ENCODE measurements at places on chromosomes 6 and 20.

GRCh38 chr20:3172126-3172932 lies 1.0 kb downstream of the LZTS3 start:
- no peak for DNase-seq

GRCh38 chr6:35427435-35427834 lies 24.7 kb upstream of the FANCE start:
- no peak for DNase-seq

DNA sequence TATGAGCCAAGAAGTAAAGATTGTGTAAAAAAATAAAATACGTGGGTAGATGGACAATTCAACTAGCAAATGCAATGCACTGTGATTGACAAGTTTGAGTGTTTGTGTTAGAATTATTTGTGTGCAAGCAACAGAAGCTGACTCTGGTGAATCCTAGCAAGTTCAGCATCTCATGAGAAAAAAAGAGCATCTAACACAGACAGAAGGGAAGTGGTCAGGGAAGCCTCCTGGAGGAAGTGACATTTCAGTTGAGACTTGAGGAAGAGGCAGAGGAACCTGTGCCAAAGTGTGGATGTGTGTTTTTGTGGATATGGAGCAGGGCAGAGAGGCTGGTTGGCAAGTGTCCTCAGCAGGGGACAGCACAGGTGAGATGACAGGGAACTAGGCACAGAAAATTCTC lies 248.7 kb downstream of the ZNF217 start:
- no peak for DNase-seq

DNA sequence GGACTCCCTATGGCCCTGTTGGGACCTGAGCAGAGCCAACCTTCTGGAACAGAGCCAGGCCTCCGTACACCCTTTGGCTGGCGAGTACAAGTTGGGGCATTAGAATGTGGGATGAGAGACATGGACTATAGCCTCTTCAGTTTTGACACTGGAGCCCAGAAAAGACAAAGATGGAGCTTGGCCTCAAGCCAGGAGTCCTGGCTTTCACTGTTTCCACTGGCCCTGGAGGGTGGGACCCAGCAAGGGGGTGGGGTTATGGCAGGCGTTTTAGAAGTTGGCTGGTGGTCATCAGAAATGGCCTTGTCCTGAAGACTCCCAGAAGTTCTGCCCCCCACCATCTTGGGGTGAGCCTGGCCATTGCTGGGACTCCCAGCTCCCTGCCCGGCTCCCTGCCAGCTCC lies 21.8 kb downstream of the ITPR3 start:
- DNase-seq: no peak

DNA sequence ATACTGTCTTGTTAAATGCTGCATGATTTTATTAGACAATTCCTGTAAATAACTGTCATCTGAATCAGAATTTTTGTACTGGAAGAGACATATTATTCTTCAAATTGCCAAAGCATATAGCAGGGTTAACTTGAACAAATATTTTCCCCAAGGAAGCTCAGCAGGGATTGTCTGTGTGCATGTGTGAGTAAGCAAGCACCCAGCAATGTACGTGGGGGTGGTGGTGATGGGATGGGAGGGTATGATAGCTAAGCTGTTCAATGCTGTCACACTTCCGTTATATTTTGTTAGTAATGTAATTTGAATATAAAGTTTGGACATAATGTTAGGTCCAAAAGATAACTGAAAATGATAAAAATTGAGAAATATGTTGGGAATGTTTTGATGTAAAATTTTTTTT lies 118.1 kb downstream of the MYB start:
- DNase-seq: no peak

DNA sequence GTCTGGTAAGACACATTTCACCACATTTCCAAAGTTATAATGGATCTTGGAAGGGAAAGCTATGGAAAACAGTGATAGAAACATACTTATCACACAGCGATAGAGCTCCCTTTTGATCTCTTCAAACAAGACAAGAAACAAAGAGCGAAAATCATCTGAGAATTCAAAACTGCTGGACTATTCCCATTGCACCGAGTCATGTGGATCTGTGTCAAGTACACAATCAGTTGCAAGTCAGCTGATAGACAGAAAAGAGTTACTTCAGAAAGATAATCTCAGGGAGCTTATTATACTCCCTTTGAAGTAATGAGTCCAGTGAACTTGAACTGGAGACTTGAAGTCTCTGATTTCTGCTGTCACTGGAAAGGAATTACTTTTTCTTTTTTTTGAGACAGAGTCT lies 89.7 kb upstream of the GCM1 start:
- DNase-seq: no peak

DNA sequence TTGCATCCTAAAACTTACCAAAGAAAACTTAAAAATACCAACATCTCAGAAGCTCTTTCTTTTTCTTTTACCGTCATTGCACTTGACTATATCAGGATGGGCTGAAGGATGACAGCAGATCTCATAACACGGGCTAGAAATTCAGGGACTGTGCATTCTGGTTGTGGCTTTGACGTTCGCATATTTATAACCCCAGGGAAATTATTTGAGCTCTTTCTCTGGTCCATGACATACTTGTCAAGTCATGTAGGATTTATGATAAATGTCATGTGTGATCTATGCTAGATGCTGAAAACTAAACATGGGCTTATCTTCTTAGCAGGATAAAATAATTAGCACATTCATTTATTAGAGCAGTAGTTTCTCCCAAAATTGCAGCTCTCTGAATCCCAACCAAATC lies 74.4 kb upstream of the SAMD5 start:
- no peak for DNase-seq

GRCh38 chr6:169714595-169714994 lies 9.7 kb downstream of the PHF10 start:
- no peak for DNase-seq

GRCh38 chr6:96162711-96163120 lies 146.9 kb downstream of the FUT9 start:
- DNase-seq: no peak

DNA sequence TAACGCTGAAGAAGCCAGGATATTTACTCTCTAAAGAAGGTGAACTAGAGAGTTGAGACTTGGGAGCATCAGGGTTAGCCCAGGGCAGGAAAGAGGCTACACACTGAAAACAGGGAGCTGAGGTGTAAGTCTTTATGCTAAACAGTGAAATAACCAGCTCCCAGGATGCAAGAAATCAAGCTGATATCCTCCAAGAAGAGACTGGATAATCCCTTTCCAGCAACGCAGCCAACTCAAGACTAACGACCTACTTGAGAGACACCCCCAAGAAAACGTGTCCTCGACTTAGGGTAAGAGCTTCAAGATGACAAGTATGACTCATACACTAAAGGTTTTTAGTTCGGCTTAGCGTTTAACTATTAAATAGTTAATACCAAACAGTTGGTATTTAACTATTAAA lies 202.2 kb downstream of the TASP1 start:
- DNase-seq: no peak

DNA sequence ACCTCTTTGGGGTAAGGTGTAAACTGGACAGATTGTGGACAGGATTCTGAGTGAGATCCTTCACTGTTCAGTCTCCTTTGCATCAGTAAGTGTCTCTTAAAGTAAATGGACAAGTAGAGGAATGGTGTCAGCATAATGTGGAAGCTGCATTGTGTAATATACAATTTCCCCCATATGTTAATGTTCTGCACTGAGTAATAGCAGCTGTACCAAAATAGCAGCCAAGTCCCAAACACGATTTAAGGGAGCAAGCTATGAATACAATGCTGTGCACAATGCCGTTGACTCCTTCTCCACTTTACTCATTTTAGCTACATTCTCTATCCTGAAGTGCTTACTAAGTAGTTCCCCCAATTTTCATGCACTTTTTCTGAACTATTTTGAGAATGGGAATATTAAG lies 21.1 kb upstream of the TRIM26 start:
- no peak for DNase-seq

GRCh38 chr6:95292011-95292410 lies 285.3 kb upstream of the MANEA start:
- no peak for DNase-seq

- peak; percentile 73 for DNase-seq
Observed at GRCh38 chr6:11317885-11318771, 85.7 kb upstream of the NEDD9 start.

- DNase-seq: no peak
Observed at GRCh38 chr6:36269834-36270705, at the start of gene PNPLA1. Gene PNPLA1, plus strand, starts transcription at chr6:36270060. Its CDS starts 400 bp downstream, at chr6:36270460.

- DNase-seq: no peak
Observed at GRCh38 chr6:163427498-163428254, 13.2 kb downstream of the QKI start.

DNA sequence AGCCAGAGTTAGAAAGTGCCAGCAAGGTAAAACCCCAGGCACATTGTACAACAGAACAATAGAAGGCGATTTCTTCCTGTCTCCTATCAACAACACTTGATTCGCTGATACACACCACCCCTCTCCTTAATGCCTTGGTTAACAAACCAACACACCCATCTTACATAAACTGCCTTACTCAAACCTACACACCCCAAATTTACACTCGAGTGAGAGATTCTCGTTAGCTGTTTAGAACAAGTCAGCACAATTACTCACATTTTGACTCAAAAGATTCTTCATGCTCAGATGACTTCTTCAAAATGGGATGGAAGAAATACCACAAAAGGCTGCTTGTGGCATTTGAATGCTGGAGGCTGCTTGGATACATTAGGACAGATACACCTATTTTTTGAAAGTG lies 80.0 kb upstream of the FOXQ1 start:
- DNase-seq: no peak

- DNase-seq: peak; percentile 64
Observed at GRCh38 chr6:160137989-160138835, 16.6 kb downstream of the SLC22A1 start.

- DNase-seq: no peak
Observed at GRCh38 chr6:166541366-166541765, 45.1 kb downstream of the RAMACL start.

GRCh38 chr6:44201638-44202303 lies 15.0 kb upstream of the MYMX start:
- DNase-seq: no peak

DNA sequence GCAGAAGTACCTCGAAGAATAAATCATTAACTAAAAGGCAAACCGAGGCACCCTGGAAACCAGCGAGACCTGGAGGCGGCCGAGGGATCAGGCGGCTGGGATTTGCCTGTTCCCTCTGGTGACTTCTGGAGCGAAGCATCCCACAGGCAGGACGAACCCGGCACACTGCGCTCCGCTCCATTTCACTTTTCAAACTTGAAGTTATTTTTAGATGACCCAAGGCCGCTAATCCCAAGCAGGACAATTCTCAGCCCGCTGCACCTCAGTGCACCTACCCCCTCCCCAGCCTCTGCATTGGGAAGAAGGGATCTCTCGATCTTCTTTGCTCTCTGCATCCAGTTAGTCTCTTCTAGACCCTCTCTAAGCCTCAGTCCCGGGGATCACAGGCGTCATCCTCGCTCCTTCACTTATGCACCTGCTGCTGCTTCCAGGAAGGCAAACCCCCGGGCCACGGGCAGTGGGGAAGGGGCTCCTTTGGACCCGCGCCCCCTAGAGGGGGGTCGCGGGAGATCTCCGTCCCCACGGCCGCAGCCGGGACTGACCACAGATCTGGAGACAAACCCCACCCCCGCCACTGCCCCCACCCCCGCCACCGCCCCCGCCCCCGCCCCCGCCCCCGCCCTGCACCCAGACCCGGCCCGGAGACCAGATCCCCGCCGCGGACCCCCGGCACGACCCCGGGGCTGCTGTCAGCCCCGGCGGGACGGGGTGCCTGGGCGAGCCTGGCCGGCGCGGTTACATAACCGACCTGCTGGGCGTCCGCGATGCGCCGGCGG lies 636 bp downstream of the RCAN2 start:
- no peak for DNase-seq

GRCh38 chr6:33091957-33092356 lies 16.2 kb downstream of the HLA-DPB1 start:
- peak; percentile 50 for DNase-seq

- DNase-seq: no peak
Observed at GRCh38 chr6:56842686-56843475, 112.0 kb upstream of the BEND6 start.

DNA sequence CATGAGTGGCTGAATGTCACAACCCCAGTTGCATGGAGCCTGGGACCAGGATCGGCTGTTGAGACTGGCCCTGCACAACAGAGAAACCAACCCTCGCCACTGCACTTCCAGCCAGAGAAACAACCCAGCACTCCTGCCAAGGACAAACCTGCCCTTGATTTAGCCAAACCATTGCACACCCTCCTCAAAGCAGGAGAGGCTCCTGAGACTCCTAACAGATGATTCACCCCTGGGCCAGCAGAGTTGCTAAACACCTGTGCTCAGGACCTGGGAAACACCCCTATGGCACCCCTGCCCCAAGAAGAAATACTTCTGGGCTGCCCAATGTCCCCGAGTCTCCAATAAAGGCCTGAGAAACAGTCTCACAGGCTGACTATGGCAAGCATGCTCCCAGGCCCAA lies 17.8 kb downstream of the WDR27 start:
- no peak for DNase-seq

DNA sequence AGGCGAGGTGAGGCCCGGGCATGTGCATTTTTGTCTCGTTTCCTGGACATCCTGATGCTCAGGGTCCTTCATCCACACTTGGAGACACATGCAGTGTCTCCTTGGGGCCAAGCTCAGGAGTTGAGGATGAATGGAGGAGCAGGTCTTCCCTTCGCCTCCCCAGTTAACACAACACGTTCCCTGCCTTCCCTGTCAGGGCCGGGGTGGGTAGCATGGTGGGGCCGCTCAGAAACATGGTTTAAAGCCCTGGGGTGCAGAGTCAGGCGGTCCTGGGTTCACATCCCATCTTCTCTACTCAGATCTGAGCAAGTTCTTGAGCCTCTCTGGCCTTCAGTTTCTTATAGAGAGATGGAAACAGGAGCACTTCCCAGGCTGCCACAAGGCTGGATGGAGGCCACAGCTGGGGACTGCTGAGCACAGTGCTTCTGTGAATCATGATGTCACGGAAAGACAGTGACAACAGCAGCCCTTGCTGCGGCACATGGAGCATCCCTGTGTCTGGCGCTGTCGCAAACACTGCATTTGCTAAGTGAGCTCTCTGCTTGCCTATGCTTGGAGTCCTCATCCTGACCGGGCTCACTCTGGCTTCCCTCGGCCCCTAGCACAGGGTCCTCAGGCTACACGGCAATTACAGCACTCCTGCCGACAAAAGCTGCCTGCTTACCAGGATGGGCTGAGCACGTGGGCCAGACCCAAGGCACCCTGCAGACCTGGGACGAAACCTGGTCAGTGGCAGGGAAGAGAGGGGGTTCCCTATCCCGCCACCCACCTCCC lies 45.6 kb upstream of the STX16 start:
- DNase-seq: no peak

GRCh38 chr6:93337772-93338394 lies 81.5 kb downstream of the EPHA7 start:
- DNase-seq: no peak

Measured in activated CD4-positive, alpha-beta T cell treated with anti-CD3 and anti-CD28 coated beads, Interleukin-2, Interleukin-4, amounts not matched to agents 100 ng/mL and 50 ng/mL, durations not matched to agents 16 hours and 8 hours (primary cell).